Esophagus squamous epithelium (tissue), 5 donors: ENCODE measurements at places on chromosomes 4 and X. TPM values are rescaled to one million over a fixed set of nuclear protein-coding genes. Genes with fewer than 3 reads are reported as not detected.

- no peak for DNase-seq
Observed at GRCh38 chrX:97498093-97498492, 614.4 kb downstream of the RPA4 start.

DNA sequence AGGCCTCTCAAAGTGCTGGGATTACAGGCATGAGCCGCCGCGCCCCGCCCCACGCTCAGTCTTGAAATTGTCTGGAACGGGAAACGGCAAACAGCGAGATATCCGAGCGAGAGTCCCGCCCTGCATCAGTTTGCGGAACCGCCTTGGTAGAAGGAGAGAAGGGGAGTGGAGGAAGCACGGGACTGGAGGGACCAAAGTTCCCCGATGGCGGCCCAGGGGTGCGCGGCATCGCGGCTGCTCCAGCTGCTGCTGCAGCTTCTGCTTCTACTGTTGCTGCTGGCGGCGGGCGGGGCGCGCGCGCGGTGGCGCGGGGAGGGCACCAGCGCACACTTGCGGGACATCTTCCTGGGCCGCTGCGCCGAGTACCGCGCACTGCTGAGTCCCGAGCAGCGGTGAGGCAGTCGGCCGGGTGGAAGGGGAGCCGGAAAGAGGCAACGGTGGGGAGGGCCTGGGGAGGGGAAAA is at the start of gene BST1:
TSS of gene BST1 (plus strand) at position 125 of the 463 bp plus-strand sequence. CDS start at position 205, 80 bp downstream.
- no peak for DNase-seq

- DNase-seq = no peak
Observed at GRCh38 chrX:55240788-55241340, 20.7 kb downstream of the PAGE5 start.

DNA sequence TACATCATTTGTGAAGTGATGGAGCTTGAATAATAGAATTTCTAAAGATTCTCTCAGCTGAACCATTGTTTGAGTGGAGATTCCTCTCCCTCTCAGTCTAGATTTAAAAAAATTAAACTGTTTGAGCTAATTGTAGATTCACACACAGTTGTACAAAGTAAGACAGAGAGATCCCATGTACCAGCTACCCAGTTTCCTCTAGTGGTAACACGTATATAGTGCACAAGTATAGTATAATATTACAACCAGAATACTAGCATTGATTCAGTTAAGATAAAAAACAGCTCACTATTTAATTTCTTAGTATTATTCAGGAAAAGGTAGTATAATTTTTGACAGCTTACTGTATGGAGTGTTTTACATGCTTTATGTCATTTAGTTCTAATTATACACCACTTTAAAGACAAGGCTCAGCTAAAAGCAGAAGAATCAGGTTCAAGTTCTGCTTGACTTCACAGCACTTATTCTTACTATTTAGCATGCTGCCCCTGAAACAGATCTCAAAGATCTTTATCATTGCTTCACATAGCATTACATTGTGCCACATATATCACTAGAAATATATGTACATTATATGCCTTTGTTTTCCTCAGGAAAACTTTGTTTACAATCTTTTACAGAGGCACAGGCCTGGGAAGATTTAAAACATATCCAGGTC is 136.1 kb downstream of the SNCA start:
- no peak for DNase-seq

DNA sequence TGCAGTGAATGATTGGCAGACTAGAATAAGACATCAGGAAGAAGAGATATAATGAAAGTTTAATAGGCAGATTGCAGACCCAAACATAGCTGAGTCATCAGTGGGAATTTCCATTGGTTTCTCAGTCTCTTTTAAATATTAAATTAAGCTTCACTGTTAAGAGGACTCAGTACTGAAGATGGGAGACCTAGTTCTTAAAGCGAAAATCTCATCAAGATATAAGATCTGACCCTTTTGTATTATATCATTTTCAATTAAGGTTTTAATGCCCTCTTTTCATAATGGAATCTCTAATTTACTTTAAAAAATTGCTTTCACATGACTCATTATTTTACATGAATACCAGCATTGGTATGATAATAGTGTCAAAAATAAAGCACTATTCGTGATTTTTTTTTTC is 168.9 kb upstream of the ATOH1 start:
- DNase-seq = no peak

DNA sequence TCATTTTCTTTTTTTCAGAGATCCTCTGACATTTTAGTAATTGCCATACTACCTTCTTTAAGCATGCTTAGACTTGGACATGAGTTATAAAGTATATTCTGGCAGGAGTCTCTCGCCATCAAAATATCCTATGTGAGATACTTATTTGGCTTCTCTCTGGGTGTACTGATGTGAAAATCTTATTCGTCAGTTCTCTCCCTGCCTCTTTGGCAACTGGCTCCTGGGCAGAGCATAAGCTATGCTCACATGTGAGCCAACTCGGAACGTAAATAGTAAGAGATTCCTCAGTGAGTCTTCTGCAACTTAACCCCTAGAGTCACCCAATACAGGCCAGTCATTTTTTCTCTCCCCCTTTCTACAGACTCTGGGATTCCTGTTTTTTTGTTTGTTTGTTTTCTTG is 91.6 kb downstream of the MAGEB17 start:
- DNase-seq = no peak

DNA sequence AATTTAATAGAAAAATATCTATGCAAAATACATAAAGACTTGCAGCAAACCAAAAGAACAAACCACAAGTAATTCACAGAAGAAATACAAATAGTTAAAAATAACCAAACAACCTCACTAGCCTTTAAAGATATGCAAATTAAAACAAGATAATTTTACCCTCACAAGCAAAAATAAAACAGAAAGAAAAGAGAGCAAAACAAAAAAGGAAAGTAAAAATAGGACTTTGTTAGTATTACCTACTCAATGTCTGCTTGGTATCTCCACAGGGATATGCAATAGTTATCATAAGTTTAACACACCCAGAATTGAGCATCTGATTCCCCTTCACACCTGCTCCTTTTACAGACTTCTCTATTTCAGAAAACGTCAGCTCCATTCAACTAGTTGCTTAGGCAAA is 737.5 kb upstream of the MAGEB2 start:
- no peak for DNase-seq

GRCh38 chr4:183388021-183388420 is 56.4 kb upstream of the CDKN2AIP start:
- DNase-seq = no peak

- DNase-seq = no peak
Observed at GRCh38 chr4:143287572-143287923, 49.1 kb upstream of the GAB1 start.

DNA sequence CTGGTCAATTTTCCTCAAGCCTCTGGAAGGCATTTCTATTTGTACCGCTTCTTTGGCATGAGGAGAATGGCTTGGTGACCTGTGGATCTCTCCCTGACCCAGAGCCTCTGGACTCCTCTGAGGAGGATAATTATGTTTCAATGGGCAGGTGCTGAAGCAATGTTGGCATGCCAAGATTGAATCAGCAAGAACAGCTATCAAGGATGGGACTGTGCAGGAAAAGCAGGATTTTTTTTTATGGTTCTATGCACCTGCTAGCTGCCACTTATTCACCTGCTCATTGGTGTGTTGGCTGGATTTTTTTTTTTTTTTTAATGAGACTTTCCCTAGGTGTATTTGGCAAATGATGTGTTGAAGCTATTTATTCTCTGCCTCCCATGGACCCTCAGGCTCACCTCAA is 821.2 kb downstream of the RPA4 start:
- no peak for DNase-seq

DNA sequence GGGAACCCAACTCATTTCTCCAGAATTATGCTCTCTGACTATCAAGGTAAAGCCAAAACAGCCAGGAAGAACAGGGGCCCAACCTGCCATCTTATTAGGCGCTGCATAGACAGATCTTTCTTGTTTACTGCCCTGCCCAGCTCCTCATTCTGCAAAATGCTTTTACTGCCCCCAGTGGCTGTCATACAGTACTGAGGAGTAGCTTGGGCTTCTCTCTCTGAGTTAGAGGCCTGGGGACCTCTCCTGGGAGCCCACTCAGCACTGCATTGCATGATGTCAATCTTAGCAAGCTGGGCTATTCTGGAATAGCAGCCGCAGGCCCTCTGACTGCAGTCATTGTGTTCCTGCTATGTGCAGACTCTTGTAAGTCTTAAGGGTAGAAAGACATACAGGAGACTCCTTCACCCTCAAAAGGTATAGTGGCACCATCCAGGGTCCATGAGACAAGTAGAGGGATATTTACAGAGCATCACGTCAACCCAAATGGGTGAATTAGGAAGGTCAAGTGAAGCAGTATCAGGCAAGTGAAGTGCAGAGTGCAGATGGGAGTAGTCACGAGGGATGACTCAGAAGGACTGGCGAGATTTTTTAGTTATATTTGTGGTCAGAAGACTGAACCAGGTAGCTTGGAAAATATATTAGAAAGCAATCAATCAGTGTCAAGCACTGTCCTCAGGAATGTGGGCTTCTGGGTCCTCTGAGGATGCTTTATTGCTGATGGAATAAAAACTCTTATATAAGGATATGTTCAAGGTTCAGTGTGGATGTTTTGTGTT is 294.1 kb upstream of the SFRP2 start:
- DNase-seq = no peak

- DNase-seq = no peak
Observed at GRCh38 chr4:110068248-110068647, 130.2 kb downstream of the ELOVL6 start.

- DNase-seq = no peak
Observed at GRCh38 chr4:153152501-153153338, 51.5 kb upstream of the TRIM2 start.

GRCh38 chrX:65740909-65741308 is 73.5 kb downstream of the MSN start:
- no peak for DNase-seq

DNA sequence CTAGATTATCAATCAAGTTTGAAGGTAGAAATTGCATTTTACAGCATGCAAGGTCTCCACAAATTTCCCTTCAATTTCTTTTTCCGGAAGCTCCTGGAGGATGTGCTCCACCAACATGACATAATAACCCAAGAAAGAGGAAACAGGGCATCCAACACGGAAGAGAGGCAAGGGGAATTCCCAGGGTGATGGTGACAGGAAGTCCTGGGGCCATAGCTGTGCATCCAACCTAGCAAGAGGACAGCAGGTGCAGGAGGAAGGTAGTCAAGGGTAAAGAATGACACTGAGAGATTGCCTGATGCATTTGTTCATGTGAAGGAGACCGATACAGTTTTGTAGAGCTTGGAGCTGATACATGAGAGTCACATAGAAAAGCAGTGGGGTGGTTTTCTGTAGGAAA is 115.7 kb upstream of the LSM6 start:
- no peak for DNase-seq

- DNase-seq = no peak
Observed at GRCh38 chrX:146241902-146242301, 424.3 kb downstream of the SLITRK2 start.

DNA sequence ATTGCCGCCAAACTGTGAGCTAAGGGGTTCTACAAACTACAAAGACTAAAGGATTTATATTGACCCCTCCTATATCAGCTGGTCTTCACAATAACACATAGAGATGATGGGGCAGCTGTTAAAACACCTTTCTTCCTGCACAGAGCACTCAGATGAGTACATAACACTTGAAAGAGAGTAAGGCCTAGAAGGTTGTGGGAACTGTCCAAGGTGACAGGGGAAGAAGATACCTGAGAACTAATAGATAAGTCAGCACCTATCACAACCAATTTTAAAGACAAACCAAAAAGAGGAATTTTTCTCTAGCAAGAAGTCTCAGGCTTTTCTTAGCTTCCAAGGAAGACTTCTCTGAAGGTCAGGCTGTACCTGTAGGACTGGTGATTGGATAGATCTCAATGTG is 19.1 kb upstream of the CXCL6 start:
- no peak for DNase-seq

- peak; percentile 17 for DNase-seq
Observed at GRCh38 chrX:71095555-71095980, at the start of gene FOXO4. TSS of gene FOXO4 (plus strand) at chrX:71095851. CDS start at chrX:71096529, 678 bp downstream.

GRCh38 chr4:105356194-105356593 is 117.7 kb downstream of the PPA2 start:
- DNase-seq = no peak

ZFP92 gene
- total RNA-seq = 0.18 TPM

HGFAC gene
- 0.38 TPM for total RNA-seq

THAP9 gene
- total RNA-seq = 2.1 TPM

GRPR gene
- not detected for total RNA-seq

USP51 gene
- 0.95 TPM for total RNA-seq

SCOC gene
- 39.1 TPM for total RNA-seq

SLC10A4 gene
- not detected for total RNA-seq

ADH1C gene
- 12.6 TPM for total RNA-seq

SORBS2 gene
- 33.4 TPM for total RNA-seq

MAGEA10 gene
- total RNA-seq = not detected
